ENCODE measurements at places on chromosomes 11 and 22.

DNA sequence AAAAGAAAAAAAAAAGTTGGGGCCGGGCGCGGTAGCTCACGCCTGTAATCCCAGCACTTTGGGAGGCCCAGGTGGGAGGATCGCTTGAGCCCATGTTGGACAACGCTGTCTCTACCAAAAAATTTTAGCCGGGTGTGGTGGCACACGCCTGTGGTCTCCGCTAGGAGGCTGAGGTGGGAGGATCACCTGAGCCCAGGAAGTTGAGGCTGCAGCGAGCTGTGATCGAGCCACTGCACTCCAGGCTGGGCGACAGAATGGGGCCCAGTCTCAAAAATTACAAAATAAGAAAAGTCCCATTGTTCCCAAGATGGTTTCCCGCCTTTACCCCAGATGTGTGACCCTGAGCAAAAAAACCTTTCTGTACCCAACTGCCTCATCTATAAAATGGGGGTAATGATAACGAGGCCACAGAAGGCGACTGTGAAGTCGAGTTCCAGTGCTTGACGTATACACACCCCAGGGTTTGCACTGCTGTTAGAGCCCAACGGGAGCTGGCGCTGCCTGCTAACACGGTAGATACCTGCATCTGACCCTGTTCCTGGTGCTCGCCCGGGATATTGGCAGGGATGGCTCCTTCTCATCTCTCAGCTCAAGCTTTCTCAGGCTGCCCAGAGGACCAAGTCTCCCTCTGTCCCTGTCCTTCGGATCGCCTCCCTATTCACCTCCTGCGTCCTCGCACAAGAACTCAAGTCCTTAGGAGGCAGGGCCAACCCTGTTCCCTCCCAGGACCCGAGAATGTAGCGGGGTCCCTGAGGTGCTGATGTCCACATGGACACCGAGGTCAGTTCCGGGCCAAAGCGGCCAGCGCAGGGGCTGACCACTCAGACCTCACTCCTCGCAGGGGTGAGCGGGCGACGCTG, 1.1 kb upstream of the RPLP2 start:
- DNase-seq = no peak

GRCh38 chr11:65278356-65278755, 16.6 kb downstream of the POLA2 start:
- no peak for DNase-seq

DNA sequence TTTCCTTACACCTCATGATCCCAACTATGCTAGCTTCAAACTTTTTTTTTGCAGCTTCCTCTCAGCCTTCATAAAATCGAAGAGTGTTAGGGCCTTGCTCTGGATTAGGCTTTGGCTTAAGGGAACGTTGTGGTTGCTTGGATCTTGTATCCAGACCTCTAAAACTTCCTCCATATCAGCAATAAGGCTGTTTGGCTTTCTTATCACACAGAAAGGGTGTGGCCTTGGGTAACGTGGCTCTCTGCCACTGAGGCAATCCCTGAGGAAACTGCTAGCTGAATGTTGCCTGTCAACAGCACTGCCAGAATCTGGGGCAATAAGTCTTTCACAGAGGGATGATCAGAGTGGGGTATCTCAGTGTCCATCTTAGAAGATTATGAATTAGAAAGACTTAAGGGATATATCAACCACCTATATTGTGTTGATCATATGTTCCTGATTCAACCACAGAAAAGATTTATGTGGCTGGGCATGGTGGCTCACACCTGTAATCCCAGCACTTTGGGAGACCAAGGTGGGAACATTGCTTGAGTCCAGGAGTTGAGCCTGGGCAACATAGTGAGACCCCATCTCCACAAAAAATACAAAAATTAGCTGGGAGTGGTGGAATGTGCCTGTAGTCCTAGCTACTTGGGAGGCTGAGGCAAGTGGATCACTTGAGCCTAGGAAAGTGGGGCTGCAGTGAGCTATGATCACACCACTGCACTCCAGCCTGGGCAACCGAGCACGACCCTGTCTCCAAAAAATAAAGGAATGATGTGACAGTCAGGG, 12.5 kb upstream of the CUL5 start:
- DNase-seq = peak; percentile 16

GRCh38 chr22:36449596-36450175, 31.8 kb downstream of the TXN2 start:
- no peak for DNase-seq

DNA sequence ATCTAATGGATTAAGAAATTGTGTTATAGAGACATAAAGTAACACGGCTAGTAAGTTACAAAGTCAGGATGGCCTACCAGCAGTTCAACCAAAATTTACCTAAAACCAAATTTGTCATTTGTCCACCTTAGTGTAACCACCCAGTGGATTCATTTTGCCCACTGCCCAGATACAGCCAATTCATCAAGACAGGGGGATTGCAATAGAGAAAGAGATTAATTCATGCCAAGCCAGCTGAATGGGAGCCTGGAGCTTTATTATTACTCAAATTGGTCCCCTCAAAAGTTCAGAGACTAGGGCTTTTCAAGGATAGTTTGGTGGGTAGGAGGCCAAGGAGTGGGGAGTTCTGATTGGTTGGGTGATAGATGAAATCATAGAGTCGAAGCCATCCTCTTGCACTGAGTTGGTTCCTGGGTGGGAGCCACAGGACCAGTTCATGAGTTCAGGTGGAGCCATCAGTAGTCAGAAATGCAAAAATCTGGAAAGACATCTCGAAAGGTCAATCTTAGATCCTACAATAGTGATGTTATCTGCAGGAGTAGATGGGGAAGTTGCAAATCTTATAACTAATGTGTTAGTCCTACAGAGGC, 304.2 kb upstream of the CADM1 start:
- DNase-seq = no peak

DNA sequence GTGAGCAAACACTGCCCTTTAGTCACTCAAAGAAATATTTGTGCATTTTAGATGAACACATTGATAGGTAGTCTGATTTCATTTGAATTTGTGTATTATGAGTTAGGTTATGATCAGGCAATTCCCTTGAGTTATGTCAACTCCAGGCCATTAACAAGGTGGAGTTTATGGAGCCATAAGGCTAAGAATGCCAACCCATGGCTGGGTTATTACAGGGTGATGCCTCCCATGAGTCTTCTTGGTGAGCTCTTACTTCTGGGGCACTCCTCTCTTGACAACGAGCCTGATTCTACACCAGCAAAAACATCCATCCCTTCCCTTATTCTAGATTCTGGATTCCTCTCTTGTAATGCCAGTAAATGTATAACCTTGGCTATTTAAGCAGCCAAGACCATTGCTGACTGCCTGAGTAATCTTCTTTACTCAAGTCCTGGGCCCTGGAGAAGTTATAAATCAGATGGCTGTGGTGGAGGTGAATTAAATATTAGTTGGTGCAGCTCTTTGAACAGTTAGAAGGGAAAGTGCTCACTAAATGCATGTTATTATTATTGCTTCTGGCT, 645.7 kb upstream of the TENM4 start:
- no peak for DNase-seq
